ENCODE measurements at places on chromosomes 2 and 18.

GRCh38 chr2:8061219-8061618, 620.6 kb upstream of the ID2 start:
- DNase-seq = no peak

- no peak for DNase-seq
These were observed 100.2 kb upstream of the SULT1C3 start for GRCh38 chr2:108139521-108139920.

DNA sequence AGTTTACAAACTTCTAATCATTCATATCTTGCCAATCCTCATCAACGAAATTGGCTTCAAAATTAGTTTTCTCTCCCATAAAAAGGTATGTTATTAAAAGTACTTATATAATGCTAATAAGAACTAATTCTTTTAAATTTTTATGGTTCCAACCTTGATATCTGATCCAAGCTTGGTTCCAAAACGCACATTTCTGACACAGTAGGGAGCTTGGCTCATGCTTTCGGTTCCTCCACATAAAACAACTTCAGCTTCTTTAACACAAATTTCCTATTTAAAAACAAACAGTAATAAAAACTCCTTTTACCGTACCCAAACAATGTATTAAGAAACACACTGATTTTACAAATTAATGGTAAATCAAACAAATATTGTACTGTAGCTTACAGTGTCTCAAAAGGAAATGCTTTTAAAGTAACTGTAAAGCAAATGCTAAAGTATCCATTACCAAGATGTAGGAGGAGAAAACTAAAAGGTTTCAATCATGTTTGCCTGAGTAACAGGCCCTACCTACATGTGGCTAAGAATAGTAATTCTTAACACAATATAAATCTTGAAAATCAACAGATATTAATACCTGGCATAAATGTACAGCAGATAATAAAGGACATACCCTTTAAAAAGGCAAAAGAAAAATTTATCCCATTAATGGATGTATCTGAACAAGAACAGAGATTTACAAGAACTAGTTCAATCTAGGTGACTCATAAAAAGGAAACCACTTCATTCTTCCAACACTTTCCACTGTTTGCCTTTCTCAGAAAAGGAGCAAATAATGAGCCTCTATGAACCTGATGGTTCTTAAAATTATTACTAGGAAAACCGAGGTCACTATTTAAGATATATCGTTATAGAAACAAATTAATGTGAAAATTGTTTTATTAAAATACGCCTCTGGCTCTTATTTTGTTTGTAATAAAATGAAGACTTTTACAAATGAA, 17.5 kb downstream of the ACAA2 start:
- no peak for DNase-seq

DNA sequence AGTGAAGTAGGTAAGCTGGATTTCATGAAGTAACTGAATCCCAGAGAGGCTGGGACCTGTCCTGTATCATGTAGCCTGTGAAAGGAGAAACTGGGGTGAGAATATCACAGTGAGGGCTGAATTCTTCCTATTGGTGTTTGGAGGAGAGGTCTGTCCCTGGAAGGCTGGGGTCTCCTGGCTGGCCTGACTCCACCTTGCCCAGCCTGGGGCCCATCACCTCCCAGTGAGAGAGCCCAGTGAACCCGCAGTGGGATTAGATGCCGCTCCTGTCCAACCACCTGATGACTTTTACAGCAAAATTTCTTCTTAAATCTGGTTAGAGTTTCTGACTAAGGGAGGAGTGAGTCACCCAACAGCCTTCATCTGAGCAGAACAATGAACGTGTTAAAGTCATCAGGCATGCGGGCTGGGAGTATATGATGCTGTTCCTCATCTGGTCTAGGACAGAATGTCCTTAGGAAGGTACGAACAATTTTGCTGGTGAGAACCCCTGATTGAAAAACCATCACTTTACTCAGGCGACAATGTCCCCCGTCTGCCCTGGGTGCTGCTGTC, 152.9 kb downstream of the LPIN1 start:
- no peak for DNase-seq

GRCh38 chr2:207073801-207074678, 91.7 kb downstream of the KLF7 start:
- DNase-seq = no peak

- no peak for DNase-seq
These were observed 18.4 kb downstream of the PREPL start for GRCh38 chr2:44342854-44343253.

DNA sequence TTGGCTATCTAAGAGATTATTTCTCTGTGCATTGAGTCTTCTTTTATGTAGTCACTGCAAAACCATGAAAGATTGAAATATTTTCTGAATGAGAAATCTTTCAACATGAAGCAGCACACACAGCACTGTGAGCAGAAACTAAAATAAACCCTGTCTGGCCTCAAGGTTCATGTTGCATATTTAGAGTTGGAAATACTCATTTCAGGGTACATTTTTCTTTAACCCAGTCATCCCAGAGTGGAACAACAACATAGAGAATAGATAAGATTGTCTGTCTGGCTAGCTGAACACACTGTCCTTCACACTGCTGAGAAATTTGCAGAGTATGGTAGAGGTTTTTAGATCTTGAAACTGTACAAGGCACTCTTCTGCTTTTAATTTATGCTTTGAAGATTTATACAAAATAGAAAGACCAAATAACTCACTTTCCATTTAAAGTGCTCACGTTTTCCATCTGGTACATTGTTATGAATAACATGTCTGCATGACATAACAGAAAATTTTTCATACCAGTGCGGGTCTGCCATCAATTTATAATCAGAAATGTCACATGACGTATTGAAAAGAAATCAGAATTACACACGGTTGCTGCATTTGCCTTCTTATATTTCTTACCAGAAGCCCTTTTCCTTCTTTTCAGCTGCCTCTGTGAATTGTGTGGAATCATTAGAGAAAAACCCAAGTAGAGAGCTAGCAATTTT, 25.0 kb upstream of the FN1 start:
- no peak for DNase-seq

GRCh38 chr2:55014962-55015939, 35.0 kb downstream of the RTN4 start:
- DNase-seq = no peak

- DNase-seq = no peak
These were observed 65.9 kb upstream of the SLC16A14 start for GRCh38 chr2:230134496-230135129.

DNA sequence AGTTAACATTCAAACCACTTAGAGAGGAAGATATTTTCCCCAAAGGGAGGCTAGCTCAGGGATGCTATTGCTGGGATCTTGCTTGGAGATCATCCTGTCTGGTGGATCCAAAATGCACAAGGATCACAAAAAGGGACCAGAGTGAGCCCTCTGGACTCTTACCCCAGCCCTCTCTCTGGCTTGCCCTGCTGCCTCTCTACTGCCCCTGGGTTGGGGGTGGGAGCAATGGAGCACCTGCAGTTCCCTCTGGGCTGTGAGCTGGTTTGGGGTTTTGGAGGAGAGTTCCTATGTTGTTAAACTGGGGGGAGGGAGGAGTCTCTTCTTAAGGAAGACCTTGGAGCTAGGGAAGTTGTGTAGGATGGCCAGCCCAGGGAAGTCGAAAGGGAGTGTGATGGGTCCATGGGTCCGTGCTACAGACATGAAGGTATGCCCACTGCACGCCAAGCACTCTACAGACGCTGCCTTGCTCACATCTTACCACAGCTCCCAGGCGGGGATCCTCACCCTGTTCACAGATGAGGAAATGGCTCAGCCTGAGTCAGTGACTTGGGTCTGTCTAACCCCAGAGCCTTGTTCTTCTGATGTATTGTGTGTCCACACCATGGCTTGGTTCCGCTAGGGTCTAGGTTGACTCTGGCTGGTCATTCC, 3.8 kb downstream of the LBH start:
- DNase-seq = no peak

DNA sequence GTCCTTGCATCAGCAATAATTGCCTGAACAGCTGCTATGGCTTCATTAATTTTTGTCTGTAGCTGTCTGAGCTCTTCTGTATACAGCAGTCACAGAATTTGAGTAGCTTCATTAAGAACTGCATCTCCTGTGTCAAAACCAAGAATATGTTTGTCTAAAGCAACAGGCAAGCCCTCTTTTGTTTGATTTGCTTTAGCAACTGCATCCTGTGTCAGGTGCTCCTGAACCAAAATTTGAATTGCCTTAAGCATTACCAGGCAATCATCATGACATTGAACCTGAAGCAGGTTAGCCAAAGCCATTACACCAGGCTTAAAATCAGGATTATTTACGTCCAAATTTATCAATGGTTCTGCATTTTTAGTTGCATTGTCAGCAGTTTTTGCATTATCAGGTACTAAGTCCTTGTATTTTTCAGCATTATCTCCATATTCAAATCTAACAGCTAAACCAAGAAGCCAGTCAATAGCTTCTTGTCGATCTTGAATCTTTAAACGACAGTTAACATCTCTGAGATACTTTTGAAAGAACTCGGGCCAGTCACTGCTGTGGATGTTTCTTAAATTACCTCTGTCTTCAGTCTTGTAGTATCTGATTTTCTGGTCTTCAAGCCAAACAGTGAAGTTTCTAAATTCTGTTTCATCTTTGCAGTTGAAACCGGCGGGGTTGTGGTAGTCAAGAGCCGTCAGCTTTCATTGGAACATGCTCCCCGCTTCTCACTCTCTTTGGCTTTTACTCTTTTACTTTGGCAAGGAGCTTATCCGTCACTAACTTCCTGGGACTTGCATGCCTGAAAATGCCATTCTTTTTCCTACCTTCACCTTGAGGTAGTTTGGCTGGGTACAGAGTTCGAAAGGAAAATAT, 42.2 kb downstream of the MERTK start:
- DNase-seq = no peak

- no peak for DNase-seq
These were observed 96.2 kb upstream of the PDE1A start for GRCh38 chr2:182522972-182523473.

DNA sequence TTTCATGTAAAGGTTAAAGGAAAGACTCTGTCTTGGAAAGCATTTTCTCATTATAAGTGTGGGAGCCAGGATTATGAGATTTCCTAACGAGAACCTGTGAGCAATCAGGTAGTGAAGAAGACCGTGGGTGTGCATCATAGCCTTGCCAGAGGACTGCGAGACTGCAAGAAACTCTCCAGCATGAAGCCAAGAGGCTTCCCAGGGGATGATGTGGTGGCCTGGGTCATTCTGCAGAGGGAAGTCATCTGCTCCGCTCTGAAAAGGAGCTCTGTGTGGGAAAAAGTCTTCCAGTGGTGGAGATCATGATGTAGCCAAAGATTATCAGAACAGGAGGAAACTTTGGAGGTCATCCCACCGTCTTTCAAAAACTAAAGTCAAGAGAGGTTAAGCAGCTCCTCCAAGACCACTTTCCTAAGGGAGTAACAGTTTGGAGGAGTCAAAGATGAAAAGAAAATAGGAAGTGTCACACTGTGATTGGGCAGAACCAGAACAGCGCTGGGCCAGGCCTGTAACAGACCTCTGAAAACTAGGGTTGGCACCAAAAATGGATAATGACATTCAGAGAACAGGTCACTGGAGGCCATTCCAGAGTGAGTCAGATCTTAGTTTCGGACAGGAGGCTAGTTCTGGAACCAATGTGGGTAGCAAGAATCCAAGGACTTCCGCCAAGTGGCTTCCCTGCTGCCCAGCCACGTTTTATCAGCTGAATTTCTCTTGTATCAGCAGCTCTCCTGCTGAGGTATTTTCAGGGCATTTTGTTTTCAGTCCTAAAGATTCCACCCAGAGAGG, 113.0 kb downstream of the LRATD1 start:
- no peak for DNase-seq

- DNase-seq = no peak
These were observed 64.9 kb upstream of the TTC27 start for GRCh38 chr2:32562906-32563305.

DNA sequence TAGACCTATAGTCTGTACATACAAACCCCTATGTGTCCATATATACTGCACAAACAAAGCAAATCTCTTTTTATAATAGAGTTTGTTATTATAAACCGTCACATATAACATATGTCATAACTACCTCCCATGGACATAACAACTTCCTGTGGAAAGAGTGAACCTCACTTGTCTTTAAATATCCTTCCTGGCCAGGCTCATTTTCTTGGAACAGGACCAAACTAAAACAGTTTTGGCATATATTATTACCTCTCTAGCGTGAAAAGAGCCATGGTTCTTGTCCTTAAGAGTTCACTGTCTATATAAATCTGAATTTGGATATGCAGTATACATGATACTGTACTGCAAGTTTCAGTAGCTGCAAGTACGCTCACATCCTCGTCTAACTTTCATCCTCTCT, 28.3 kb upstream of the DNAJC27 start:
- no peak for DNase-seq

DNA sequence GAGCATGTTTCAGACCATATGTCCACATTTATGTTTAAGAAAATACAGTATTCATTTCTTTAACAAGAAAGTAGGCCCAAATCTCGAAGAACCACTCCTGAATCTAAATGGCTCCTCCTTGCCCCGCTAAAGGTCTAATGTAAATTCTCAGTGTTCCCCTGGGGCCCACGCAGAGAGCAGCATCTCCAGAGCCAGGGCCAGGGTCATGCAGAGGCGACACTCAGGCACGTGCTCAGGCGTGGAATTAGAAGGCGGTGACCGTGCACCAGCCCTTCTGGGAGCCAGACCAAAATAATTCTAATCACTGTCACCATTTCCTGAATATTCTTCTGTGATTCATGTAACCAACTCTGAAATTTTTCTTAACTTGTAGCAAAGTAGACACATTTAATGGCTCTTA, 68.3 kb upstream of the MYT1L start:
- no peak for DNase-seq

DNA sequence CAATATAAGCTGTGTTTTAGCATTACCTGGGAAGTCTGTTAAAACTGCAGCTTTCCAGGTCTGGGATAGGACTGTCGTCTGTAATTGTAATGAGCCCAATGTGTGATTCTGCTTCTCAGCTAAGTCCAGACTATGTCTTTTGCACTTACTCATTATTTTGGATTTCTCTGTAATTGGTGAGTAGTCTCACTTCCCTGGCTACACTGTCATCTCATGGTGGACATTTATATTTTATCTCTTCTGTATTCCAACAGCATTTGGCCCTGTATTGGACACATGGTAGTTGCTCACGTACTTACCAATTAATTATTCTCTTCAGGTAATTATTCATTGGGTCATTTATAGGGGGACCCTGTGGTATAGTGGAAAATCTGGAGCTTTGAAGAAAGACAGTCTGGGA, 28.0 kb downstream of the LHCGR start:
- DNase-seq = no peak

GRCh38 chr2:111884592-111884964, 585 bp upstream of the ANAPC1 start:
- no peak for DNase-seq

DNA sequence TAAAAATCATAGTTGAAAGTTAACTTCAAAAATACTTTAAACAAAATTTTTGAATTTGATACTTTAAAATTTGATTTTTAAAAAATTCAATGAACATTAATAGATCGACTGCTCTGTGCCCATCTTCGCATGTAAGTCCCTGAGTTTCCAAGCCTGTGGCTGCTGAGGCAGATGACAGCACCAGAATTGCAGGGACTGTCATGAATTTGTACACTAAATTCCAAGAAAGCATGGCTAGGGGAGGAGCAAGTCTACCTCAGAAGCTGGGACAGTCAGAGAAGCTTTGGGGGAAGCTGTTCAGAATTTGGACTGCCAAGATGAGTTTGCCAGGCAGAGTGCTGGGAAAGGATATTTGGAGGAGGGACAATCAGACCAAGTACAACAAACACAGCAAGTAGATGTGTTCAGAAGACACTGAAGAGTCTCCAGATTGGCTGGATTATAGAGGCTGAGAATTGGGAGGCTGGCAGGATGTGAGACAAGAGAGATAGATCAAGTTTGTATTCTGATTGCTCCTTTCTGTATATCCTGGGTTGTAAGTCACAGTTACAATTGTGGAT, 79.0 kb downstream of the ASXL3 start:
- no peak for DNase-seq

GRCh38 chr18:49731860-49732311, 81.4 kb downstream of the ACAA2 start:
- no peak for DNase-seq

Data from stimulated activated CD8-positive, alpha-beta memory T cell treated with anti-CD3 and anti-CD28 coated beads, Interleukin-7, amount 100 ng/mL, for 24 hours (primary cell).